ENCODE measurements at places on chromosomes 7 and 10. TPM values are rescaled to one million over a fixed set of nuclear protein-coding genes. Genes with fewer than 3 reads are reported as not detected.

The GRID2IP gene
- total RNA-seq, result not detected

The GPR15LG gene
- total RNA-seq, result not detected

The TSPAN15 gene
- 255 TPM for total RNA-seq

The NCOA4 gene
- 219 TPM for total RNA-seq

The PNLIPRP3 gene
- total RNA-seq, result not detected

The STOX1 gene
- 0.32 TPM for total RNA-seq

The DNAJC12 gene
- total RNA-seq, result 3.9 TPM

The HMX3 gene
- total RNA-seq, result not detected

The DNA2 gene
- 8.3 TPM for total RNA-seq

The CPED1 gene
- 2.2 TPM for total RNA-seq

The LRMDA gene
- 13.5 TPM for total RNA-seq

The PSD gene
- under 0.01 TPM for total RNA-seq

The RBP3 gene
- total RNA-seq, result not detected

The MAP3K8 gene
- 2.4 TPM for total RNA-seq

The PIP gene
- total RNA-seq, result not detected

The NYAP1 gene
- 2.6 TPM for total RNA-seq

The SMO gene
- total RNA-seq, result 8.4 TPM

The AQP1 gene
- total RNA-seq, result 2.1 TPM

The SPDYE16 gene
- under 0.01 TPM for total RNA-seq

The DNAJC2 gene
- total RNA-seq, result 15.1 TPM

The VWDE gene
- under 0.01 TPM for total RNA-seq
